ENCODE measurements at places on chromosomes 4 and X. TPM values are rescaled to one million over a fixed set of nuclear protein-coding genes. Genes with fewer than 3 reads are reported as not detected.

- no peak for DNase-seq
Measured at GRCh38 chr4:38865445-38865844, 2.2 kb upstream of the FAM114A1 start.

Gene FIP1L1
- total RNA-seq, result 99.2 TPM

Gene GLRA3
- not detected for total RNA-seq

- no peak for DNase-seq
Measured at GRCh38 chr4:121326597-121326996, 54.2 kb downstream of the QRFPR start.

GRCh38 chr4:52701207-52701606 is 42.1 kb upstream of the USP46 start:
- DNase-seq, result no peak

Gene BEND4
- total RNA-seq, result 0.11 TPM

Gene CACNA1F
- total RNA-seq, result 0.32 TPM

DNA sequence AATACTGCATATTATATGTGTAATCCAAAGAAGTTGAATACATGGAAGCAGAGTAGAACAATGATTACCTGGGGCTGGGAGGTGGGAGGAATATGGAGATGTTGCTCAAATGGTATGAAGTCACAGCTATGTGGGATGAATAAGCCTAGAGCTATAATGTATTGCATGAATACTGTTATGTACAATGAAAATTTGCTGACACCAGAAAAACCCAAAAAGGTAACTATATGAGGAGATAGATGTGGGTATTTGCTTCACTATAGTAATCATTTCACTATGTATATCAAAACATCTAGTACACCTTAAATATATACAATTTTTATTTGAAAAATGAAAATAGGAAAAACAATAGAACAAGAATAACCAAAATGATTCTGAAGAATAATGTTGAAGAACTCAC is 11.2 kb downstream of the PAGE3 start:
- DNase-seq, result no peak

DNA sequence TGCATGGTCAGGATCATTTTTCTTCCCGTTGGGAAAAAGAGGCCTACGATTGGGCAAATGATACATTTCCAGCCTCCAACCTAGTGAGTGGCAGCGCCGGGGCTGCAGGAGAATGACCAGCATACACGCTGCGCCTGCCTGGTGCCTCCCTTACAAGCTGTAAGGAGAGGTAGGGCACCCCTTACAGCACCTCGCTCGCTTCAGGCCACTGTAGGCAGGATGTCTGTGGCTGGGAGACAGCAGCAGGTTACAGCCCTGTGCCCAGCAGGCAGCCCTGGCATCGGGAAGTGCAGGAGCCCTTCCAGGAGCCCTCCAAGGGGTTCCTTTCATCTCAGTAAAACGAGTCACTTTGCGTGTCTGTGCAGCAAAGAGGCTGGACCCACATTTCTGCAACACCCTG is 88.4 kb downstream of the EVC start:
- DNase-seq, result no peak

DNA sequence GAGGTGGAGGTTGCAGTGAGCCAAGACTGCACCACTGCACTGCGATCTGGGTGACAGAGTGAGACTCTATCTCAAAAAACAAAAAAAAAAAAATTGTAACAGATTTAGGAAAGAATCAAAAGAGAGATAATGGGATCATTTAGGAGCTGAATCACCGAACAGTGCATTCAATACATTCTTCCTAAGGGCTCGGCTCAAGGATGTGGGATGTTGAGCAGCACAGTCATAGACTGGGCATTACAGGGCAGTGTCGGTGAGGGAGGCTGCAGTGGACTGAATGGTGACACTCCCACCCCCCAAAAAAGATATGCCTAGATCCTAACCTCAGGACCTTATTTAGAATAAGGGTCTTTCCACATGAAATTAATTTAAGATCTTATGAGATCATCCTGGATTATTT is 70.0 kb downstream of the EVC2 start:
- no peak for DNase-seq

Gene HSFX3
- 0.27 TPM for total RNA-seq

GRCh38 chr4:119197772-119198212 is 14.7 kb upstream of the USP53 start:
- DNase-seq, result no peak

GRCh38 chrX:69045616-69046345 is 119.5 kb downstream of the PJA1 start:
- no peak for DNase-seq

Gene PCDH10
- 0.09 TPM for total RNA-seq

Measured in activated T-helper 2 cell treated with anti-CD3 and anti-CD28 coated beads, Interferon-gamma antibody, Interleukin-2, Interleukin-4, amounts not matched to agents 10 μg/mL and 5 μg/mL and 100 μg/mL, durations not matched to agents 14 hours and 24 hours and 36 hours (primary cell).